ENCODE measurements at places on chromosomes 3 and 15.

- DNase-seq = peak; percentile 68
Observed at GRCh38 chr15:69253156-69253555, 45.6 kb upstream of the PAQR5 start.

DNA sequence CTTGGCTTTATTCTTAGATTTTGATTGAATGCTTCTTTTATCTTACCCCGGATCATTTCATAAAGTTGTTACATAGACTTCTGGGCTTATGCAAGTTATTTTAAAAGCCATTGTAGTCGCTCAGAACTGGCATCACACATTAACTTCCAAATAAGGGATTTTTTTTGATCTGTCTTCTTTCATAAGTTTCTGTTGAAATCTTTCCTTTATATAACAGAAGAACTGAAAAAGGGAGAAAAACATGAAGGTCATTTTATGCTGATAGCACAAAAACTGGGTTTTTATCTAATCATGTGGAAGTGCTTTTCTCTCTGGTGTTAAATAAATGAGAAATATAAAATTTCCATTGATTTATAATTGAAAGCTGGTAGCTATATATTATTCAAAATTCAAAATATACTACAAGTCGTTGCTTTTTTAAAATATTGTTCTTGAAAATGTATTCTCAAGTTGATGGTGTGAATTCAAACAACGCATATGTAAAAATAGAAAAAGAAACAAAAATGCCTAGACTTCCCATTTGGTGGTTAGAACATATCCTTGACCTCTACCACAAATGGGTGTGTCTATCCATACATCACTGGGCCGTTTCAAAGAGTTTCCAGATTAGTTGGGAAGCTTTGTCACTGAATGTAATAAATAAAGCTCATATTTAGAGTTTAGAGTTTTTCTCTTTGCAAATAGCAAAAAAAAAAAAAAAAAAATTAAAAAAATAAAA, 258.3 kb upstream of the ZPLD1 start:
- no peak for DNase-seq

- DNase-seq = no peak
Observed at GRCh38 chr3:124969190-124969589, 34.6 kb upstream of the MUC13 start.

DNA sequence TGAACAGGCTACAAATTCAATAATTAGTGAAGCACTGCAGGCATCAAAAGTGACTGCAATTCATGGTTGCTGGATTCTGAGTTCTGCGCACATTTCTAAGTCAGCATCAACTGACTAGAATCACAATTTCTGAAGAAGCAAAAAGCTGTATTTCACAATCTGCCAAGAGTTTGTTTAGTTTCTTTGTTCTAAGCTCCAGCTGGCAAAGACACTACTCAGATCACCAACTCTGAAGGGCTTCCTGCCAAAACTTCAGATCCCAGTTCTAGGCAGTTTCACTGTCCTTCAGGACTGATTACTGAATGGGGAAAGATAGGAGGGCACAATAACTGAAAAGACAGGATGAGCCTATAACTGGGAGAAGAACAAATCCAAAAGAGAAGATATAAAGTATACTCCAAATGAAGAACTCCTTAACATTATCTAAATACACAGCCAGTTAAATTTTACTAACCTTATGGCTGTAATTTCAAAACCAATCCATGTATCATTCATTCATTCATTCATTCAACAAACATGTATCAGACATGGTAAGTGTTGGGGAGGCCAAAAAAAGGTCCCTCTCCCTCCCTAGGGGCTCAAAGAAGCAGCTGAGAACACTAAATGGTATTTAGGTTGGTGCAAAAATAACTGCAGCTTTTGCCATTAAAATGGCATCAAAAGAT, 17.1 kb downstream of the TJP1 start:
- DNase-seq = peak; percentile 52

DNA sequence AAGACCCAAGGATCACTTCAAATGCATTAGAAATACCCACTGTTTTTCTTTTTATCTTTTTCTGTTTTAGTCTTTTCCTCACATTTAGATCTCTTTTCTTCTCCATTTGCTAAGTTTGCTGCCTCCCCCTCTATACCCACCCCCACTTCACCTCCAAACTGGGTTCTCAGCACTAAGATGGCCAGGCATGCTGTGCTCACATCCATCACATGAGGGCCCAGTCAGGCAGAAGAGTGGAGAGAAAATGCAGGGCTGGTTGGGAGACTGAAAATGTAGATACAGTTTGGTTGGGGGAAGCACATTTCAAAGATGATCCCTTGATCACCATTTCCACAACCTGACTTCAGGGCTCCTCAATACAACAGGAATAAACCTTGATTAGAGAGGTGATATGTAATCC, 8.7 kb downstream of the GAP43 start:
- DNase-seq = no peak

DNA sequence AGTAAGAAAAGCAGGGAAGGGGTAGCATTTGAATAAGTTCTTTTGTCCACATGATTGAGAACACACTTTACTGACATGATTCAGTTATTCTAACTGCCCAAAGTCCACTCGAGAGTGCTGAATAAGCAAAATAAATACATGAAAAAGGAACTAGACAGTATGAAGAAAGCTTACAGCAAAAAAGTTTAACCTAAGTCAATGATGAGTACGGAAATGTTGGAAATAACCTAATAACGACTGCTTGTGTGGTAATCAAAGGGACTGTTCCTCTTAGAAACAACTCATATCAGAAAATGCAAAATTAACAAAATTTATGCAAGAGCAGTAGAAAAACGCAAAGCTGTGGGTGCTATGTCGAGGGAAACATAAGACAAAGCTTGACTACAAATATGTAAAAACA, 36.6 kb downstream of the DMXL2 start:
- no peak for DNase-seq

DNA sequence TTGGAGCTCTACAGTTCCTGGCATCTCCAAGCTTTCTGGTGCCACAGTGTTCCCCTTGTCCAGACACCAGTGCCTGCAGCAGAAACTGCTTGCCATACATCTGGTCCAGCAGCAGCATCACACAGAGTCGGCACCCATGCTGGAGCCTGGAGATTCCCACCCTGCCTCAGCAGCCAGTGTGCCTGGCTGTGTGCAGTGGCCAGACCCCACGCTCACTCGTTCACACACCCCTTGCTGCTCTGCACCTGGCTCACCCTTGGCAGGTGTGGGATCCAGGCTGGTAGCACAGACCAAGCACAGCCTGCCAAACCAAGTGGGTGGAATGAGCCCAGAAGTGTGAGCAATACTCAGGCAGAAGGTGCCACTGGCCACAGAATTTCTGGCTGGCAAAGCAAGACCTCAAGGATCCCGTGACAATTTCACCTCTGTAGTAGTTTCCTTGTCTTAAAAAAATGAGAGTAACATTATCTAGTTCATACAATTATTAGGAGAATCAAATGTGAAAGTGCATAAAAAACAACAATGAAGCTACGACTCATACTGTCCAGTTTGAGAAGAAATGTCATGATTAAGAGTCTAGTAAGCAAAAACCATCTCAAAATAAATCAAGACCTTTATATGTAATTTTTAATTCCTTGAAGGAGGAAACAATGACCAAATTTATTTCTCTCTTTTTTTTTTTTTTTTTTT, 22.9 kb upstream of the ZBED2 start:
- no peak for DNase-seq

DNA sequence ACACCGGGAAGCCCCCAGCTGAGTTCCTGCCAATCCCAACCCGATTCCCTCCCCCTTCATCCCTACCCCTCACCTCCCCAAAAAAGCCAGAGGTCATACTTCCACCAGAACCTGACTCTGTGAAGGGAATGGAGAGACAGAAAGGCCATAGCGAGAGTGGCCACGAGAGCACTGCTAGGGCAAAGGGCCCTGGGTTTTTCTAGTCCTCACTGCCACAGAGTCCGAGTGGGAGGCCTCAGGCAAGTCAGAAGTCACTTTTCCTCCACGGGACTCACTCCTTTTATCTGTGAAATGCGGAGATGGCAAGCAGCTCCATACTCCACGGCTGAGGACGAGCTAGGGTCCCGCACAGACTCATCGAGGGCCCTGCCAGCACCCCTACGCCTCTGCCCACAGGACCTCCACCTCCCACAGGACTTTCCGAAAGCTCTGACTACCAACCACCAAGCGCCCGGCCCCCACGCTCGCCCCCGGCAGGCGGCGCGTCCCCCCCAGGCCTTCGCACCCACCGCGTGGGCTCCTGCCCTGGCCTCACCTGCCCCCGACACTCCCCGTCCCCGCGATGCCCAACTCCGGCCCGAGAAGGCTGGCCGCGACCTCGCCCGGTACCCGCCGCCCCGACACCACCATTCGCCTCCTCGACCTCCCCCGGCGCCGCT, 792 bp downstream of the ATP13A3 start:
- DNase-seq = peak; percentile 61
